Left lobe of liver (tissue), 2 donors: ENCODE measurements at places on chromosomes 7 and 10. TPM values are rescaled to one million over a fixed set of nuclear protein-coding genes. Genes with fewer than 3 reads are reported as not detected.

DNA sequence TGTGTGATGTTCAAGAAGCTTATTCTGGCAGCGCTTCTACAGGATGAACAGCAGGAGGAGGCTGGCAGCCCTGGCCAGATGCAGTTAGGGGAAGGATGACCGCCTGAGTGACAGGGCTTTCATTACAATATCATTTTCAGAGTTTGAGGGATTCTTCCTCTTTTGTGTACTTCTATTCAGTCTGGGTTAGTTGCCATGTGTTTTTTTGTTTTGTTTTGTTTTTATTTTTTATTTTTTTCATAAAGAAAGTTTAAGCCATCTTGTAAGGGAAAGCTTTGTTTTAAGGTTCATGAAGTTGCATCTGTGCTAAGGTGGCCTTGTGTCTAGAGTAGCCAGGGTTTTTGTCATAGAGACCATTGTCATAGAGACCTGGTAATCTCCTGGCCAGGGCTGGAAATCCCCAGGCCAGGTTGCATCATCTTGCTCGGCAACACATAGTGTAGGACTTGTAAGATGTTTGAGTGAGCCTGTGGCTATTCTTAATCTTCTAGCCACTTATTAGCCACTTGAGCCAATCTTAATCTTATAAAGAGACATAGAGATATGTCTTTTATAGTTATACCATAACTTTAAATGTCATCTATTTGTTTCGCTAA, 230.5 kb upstream of the TMEM229A start:
- no peak for DNase-seq

- DNase-seq: no peak
Measured at GRCh38 chr7:90383422-90383821, 19.8 kb upstream of the CLDN12 start.

GRCh38 chr7:5231811-5232484, 41.9 kb downstream of the WIPI2 start:
- DNase-seq: no peak

GRCh38 chr7:28560767-28561166, 148.4 kb downstream of the CREB5 start:
- DNase-seq: no peak

GRCh38 chr10:50398381-50398780, 147.1 kb upstream of the ASAH2 start:
- no peak for DNase-seq

DNA sequence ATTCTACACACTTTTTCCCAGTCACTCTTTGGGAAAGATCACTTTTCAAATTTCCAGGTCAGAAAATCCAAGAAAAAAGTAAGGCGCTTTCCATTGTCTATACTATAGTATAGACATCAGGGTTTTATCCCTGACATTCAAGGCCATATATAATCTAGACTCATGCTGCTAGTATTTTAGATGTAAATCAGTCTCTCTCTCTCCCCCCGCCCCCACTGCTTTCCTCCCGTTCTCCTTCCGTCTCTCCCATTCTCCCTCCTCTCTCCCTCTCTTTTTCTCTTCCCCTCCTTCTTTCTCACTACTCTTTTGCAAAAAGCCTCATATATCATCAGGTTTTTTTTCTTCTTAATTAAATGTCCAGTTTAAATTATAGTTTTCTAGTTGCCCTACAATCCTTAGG, 154.8 kb downstream of the PHF14 start:
- no peak for DNase-seq

GRCh38 chr7:111400088-111400487, 162.2 kb downstream of the IMMP2L start:
- no peak for DNase-seq

GRCh38 chr10:106716381-106716780, 448.1 kb downstream of the SORCS1 start:
- DNase-seq: no peak

GRCh38 chr7:114851406-114852061, 70.4 kb upstream of the MDFIC start:
- no peak for DNase-seq

- DNase-seq: no peak
Measured at GRCh38 chr10:74898201-74898976, 72.0 kb downstream of the KAT6B start.

- no peak for DNase-seq
Measured at GRCh38 chr10:69459101-69459790, 8.0 kb downstream of the TSPAN15 start.

GRCh38 chr7:35599061-35599460, 95.9 kb downstream of the HERPUD2 start:
- DNase-seq: no peak

DNA sequence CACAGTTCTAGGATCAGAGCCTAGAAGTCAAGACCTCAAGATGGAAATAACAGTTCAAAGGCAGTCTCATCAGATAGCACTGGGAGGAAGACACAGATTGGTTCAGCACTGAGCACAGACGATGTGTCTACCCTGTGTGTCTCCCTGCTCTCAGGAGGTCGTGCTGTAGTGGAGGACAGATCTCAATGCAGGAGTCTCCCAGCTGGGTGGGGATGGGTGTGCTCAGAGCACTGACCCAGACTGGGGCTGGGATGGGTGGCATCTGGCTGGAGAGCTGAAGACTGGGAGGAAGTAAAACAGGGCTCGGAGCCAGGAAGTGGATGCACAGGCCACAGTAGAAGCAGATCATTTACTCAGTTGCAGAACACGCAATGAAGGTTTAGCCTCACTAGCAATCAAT, 69.5 kb upstream of the GDF10 start:
- DNase-seq: no peak

DNA sequence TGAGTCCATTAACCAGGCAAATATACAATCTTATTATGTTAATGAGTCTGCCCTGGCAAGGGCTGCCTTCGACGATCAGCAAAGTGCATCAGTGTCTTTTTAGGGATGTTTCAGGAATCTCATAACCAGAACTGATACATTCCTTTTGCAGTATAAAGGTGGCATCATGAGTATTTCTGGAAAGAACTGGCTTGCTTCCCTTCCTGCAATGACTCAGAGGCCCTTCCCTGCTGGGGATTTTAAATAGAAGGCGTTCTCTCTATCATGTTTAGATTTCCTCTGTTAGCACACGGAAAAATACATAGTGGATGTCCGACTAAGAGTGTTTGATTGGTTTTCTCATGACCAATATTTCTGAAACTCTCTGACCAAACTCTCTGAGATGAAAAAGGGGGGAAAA, 1.8 kb downstream of the NPS start:
- DNase-seq: no peak

GRCh38 chr7:42247301-42247700, 10.3 kb upstream of the GLI3 start:
- no peak for DNase-seq

GRCh38 chr10:76422769-76423168, 991.3 kb downstream of the LRMDA start:
- DNase-seq: no peak

- DNase-seq: no peak
Measured at GRCh38 chr10:32938554-32939061, 19.4 kb downstream of the ITGB1 start.

- DNase-seq: no peak
Measured at GRCh38 chr7:145557805-145558204, 558.8 kb upstream of the CNTNAP2 start.

- no peak for DNase-seq
Measured at GRCh38 chr10:123136806-123137642, 1.3 kb downstream of the HMX3 start.

- no peak for DNase-seq
Measured at GRCh38 chr10:125092564-125093031, 67.8 kb downstream of the CTBP2 start.

DNA sequence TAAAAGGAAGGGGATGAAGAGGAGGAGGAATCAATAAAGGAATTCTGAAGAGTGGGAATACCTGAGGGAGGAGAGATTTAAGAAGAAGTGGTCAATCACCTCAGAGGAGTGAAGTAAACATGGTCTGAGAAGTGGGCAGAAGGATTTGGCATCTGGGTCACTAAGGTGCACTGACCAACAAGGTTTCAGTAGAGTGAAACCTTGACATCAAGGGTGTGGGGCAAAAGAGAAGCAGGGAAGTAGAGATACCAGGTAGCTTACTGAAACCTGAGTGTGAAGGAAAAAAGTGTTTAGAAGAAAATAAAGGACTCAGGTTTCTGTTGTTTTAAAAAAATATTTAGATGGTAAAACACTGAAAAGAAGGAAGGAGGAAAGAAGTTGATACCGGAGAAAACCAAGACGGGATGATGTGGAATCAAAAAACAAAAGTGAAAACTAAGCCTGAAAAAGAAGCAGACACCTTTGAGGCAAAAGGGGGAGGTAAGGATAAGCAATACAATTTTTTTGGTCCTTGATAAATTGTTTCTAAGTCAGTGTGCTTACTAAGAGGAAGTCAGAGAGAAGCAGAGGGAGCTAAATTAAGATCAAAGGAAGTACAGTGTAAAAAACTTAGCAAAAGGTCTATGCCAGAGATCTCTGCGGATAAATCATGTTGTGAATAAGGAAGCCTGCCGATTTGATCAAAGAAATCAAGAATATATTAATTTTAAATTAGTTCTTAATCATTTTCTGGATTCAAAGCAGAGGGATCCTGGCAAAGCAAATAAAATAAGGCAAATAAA, 137.2 kb upstream of the GPR22 start:
- DNase-seq: no peak

- DNase-seq: no peak
Measured at GRCh38 chr10:97028126-97028831, 157.5 kb downstream of the SLIT1 start.

GRCh38 chr10:96271016-96271815, at the start of gene BLNK:
Gene BLNK (minus strand): TSS chr10:96271569. CDS start chr10:96271398, 171 bp downstream.
- DNase-seq: peak; percentile 79

DNA sequence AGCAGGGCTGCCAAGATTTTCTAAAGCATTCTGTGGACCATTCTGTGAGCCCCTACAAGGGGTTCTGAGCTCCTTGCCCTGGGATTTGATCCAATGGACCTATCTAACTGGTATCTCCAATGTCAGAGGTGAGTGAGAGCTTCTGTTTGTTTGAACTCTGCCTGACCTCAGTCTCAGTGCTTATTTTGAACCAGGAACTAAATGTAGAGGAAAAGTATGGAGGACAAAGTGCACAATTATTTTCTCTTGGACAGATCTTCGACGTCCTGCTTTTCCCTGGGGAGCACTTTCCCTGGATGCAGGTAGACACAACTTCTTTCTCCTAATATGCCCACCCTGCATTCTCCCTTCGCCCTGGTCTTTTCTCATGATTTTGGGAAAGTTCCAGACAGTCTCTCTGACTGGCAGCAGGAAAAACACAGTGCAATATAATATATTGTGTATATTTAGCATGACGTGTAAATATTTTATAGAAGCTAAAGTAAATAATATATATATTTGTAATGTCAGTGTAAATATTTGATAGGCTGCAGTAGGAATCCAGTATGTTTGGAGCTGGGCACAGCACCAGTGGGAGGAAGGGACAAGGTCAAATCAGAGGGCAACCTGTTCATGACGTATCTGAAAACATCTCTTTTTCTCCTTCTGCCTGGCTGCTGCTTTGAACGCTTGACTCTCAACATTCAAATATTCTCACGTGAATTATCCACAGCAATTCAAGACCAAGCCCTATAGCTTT, 184.0 kb upstream of the LYZL1 start:
- DNase-seq: no peak

- DNase-seq: no peak
Measured at GRCh38 chr10:92184977-92185376, 105.9 kb downstream of the CPEB3 start.

DNA sequence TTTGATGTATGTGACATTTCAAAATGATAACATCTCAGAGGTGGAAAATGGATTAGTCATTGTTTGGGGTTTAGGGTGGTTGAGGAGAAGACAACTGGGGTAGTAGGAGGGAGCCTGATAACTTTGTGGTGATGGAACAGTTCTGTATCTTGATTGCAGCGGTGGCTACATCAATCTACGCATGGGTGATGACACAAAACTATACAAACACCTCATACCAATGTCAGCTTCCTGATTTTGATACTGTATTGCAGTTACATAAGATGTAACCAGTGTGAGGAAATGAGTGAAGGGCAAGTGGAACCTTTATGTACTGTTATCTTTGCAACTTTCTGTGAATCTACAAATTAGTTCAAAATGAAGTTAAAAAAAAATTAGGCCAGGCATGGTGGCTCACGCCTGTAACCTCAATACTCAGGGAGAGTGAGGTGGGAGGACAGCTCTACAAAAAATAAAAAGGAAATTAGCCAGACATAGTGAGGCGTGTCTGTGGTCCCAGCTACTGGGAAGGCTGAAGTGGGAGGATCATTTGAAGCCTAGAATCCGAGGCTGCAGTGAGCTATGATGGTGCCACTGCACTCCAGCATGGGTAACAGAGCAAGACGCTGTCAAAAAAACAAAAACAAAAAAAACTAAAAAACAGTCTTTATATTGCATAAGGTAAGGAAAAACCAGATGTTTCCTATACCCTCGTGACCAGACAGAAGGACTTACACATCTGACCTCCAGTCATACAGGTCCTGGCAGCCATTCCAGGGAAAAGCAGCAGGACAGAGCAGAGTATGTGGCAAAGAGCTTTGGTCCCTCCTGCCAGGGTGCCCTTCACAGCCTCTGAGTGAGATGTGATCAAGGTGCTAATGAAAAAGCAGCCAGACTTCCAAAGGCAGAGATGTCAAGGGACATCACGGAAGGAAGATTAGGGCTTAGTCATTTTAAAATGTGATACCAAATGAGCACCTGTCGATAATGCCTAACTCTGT, 50.8 kb downstream of the CYTH3 start:
- no peak for DNase-seq

GRCh38 chr7:16471933-16472332, 6.4 kb upstream of the SOSTDC1 start:
- DNase-seq: no peak

DNA sequence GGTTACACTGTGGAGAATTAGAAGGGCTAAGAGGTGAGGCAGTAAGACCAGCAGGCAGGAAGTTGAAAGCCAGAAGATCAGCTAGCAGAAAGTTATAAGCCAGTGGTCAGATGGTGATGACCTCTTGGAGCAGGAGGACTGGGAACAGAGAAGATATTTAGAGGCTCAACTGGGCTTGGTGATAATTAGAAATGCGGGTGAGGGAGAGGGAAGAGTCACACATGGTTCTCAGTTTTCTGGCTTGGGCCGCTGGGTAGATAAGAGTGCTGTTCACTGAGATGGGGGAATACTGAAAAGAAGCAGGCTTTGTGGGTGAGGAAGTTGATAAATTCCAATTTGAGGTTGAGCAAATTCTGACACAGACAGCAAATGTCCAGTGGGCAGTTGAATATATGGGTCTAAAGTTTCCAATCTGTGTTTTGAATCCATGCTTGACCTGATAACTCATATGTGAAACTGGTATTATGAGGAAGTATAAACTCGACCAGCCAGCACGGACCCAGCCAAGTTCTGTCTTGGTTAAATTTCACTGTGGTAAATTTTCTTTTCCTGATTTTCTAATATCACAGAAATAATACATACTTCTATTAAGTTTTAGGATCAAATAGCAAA, 22.7 kb downstream of the LSMEM1 start:
- no peak for DNase-seq

- DNase-seq: no peak
Measured at GRCh38 chr7:2934211-2934731, 90.2 kb upstream of the GNA12 start.

- DNase-seq: no peak
Measured at GRCh38 chr10:72267819-72268399, 5.8 kb upstream of the DDIT4 start.

GRCh38 chr7:113379746-113380145, 261.4 kb upstream of the SMIM30 start:
- DNase-seq: no peak

CPEB3 gene
- 12.7 TPM for total RNA-seq

CRPPA gene
- total RNA-seq: 2.2 TPM

ASB10 gene
- total RNA-seq: not detected

ASIC3 gene
- total RNA-seq: 2.2 TPM

OR2A5 gene
- not detected for total RNA-seq

CFAP58 gene
- total RNA-seq: 0.15 TPM

TWIST1 gene
- not detected for total RNA-seq

AOAH gene
- total RNA-seq: 3.3 TPM

TUBB8 gene
- total RNA-seq: not detected

ALOX5 gene
- total RNA-seq: 4.8 TPM
